ENCODE measurements at places on chromosomes 2 and 18.

- DNase-seq: no peak
Measured at GRCh38 chr2:189337656-189338055, 103.6 kb upstream of the WDR75 start.

DNA sequence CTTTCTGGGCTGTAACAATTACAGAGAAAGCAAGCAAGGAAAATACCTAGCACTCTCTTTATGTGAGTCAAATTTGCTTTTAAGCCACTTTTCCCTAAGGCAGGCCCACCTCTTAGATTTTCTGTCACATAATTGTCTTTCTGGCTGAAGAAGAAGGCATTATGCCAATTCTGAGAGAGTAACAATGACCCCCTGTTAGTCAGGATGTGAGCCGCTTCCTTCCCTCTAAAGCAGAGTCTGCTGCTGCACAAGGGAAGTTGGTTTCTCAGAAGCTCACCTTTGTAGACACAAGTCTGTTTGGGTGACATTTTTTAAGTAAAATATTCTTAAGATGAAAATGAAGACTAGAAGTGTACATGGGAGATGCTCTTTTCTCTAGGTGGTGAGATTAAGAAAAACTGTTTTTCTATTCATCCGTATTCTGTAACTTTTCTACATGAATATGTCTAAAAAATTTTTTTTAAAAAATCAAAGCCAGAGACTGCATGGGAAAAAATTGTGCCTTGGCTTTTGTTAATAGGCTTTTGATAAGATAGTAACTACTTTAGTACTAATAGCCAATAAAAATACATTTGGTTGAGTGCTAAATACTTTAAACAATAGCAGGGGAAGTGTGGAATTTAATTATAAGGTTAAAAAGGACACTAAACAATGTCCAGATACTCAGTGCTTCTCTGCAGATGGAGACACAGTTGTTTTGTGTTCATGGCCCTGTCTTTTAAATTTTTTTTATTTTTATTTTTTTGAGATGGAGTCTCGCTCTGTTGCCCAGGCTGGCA lies 33.4 kb upstream of the VPS54 start:
- DNase-seq: no peak

DNA sequence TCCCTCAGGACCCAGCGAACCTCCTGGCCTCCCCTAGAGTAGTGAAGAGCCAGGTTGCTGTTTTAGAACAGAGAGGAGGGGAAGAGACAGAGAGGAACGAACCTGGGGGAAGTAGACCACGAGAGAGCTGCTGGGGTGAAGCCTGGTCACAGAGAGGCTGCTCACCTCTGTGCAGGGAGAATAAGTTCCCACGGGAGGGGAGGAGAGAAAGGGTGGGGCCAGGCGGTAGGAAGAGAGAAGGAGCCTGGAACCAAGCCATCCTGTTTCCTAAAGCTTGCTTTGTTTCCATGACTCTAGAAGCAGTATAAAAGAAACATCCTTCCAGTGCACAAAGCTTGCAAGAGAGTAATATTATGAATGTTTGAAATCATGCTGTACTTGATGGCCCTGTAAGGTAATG lies 147.9 kb downstream of the MYT1L start:
- no peak for DNase-seq

DNA sequence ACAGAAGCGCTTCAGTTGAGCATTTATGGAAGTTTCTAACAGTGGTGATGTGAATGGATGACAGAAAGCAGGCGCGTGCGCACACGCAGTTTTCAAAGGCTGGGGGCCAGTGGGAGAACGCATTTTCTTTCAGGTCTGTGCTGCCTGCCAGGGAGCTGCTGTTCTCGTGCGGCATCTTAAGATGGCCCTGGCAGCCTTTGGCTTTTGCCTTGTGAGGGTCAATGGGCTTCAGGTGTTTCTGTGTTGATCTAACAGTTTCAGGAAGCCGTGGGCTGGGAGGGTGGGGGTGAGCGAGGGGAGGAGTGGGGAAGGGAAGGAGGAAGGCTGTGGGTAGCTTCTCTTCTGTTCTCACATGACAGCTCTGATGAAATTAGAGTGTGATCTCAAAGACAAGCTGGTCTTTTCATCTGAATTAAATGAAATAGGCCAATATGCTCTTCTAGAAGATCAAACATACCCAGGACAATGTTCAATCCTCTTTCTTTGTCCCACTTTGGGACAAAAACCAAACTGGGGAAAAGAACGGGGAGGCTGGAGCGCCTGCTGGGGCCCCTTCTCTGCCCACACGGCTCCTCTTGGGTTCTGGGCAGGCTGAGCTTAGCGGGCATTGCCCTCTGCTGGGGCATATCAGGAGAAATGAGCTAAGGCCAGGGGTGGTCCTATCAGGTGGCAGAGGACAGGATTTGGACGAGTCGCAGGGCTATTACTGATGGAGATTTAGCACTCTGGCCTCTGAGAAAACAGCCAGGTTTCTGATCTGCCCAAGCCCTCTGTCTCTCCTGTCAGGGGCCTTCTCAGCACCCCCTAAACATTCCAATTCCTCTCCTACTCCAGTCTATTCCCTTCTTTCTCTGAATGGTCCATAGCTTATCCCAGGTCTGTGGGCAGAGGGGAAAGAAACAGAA lies 126.2 kb upstream of the LGALSL start:
- peak; percentile 77 for DNase-seq

DNA sequence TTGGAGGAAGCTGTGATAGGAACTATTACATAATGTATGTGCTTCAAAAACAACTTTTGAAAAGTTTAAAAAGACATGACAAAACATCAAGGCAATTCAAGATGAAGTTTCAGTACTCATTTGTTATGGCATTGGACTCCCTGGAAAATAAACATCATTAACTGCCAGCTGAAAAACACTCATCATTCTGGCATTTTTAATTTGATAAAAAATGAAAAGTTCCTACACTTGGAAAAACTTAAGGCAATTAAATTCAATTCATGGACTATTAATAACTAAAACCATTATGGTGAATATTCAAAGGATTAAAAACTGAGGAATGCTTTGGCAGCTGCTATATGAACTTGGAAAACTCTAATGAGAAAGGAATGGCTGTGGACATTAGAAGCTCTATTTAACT lies 8.5 kb downstream of the TYW5 start:
- no peak for DNase-seq

DNA sequence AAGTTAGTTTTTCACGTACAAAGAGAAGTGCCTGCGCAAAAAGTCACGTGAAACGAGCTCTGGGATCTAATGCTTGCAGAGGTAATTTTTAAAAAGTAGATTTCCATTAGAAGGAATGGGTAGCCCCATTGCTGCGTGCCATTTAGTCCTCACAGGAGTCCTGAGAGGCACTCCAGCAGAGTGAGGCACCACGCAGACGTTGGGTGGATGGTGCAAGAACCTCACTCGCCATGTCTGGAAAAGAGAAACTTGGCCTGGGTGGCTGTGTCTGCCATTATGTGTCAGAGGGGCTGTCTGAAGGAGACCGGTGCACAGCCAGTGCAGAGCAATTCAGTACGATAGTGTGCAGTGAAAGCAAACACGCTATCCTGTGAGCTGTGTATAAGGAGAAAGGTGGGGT lies 1.8 kb upstream of the HDAC4 start:
- DNase-seq: no peak

GRCh38 chr2:119263656-119264055 lies 40.0 kb downstream of the STEAP3 start:
- peak; percentile 30 for DNase-seq

GRCh38 chr2:25286025-25286400 lies 55.7 kb downstream of the DNMT3A start:
- DNase-seq: no peak

GRCh38 chr2:61995515-61995914 lies 90.0 kb downstream of the COMMD1 start:
- DNase-seq: no peak

GRCh38 chr2:199744724-199745123 lies 106.3 kb downstream of the FTCDNL1 start:
- no peak for DNase-seq

GRCh38 chr2:1581965-1582625 lies 162.2 kb downstream of the PXDN start:
- no peak for DNase-seq

DNA sequence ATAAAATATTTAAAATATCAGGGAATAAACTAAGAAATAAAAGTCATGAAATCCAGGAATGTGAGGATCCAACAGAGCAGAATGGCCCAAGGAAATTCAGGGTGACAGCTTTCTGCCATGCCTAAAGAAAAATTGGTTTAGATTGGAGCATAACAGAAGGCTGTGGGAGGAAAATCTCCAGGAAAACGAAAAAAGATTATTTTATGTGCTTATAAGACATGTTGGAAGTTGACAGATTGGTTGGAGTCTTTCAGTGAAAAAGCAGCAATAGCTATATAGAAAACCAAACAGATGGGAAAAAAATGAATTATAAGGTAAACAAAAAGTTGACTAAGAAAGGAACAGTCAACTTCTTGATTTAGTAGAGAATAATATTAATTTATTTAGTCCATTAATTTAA lies 203.9 kb downstream of the ZRANB3 start:
- DNase-seq: no peak

- no peak for DNase-seq
Measured at GRCh38 chr2:191152482-191153240, 1.9 kb upstream of the STAT4 start.

GRCh38 chr18:28666216-28666615 lies 489.3 kb upstream of the CDH2 start:
- no peak for DNase-seq

DNA sequence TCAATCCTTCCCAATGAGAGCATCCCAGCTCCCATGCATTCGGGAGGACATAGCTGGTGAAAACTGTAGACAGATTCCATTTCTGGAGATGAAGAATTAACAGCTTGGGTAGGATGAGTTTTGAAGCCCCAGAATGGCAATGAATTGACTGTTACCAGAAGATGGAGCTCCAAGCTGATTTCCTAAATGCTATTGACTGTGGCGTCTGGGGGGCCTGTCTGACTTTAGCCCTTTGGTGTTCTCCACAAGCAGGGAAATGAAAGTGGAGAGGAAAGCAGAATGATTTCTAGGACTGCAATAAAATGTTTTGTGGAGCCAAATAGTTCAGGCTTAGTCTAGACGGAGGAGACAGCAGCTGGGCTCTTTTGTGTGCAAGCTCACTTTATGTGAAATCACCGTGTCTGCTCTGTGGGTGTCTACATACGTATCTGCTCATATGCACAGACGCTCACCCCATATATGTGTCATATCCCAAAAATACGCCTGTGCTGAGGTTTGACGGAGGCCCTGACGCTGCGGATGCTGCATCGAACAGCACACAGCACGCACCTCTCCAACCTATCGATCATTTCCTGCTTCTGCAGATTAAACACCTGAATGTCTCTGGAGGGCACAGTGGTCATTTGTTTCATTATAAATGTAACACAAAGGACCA lies 166.4 kb upstream of the PXDN start:
- peak; percentile 79 for DNase-seq

DNA sequence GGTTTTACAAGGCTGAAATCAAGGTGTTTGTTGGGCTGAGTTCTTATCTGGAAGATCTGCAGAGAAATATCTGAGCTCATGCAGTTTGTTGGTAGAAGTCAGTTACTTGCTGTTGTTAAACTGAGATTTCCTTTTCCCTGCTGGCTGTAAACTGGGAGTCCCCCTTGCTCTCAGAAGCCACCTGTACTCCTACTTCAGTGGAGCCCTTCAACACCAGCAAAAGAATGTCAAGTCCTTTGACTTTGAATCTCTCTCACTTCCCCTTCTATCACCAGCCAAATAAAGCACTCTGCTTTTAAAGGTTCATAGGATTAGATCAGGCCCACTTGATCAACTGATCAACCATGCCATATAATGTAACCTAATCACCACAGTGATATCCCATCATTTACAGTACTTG lies 252.2 kb upstream of the CDH7 start:
- no peak for DNase-seq

DNA sequence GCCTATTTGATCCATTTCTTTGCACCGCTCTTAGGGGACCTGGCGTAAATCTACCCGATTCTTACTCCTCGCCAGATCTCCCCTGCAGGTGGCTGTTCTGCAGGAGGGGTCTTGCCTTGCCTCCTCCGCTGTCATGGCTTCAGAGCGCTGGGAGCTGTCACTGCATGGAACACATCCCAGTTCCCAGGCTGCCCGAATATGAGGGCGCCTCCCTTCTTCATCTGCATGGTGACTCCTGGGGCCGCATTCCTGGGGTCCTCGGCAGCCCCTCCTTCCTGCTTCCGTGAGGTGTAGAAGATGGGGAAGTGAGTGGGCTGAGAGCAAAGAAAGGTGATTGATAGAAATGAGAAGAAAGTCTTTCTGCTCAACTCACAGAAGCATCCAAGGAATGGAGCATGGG lies 27.3 kb upstream of the COPS8 start:
- DNase-seq: no peak

DNA sequence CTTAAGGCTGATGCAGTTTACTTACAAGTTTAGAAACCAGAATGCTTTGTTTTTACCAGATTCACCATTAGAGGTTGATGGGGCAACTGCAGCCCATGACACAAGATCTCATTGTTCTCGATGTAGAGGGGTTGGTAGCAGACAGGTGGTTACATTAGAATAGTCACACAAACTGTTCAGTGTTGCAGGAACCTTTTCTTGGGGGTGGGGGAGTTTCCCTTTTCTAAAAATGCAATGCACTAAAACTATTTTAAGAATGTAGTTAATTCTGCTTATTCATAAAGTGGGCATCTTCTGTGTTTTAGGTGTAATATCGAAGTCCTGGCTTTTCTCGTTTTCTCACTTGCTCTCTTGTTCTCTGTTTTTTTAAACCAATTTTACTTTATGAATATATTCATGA lies 99.4 kb upstream of the IL1R2 start:
- DNase-seq: no peak

DNA sequence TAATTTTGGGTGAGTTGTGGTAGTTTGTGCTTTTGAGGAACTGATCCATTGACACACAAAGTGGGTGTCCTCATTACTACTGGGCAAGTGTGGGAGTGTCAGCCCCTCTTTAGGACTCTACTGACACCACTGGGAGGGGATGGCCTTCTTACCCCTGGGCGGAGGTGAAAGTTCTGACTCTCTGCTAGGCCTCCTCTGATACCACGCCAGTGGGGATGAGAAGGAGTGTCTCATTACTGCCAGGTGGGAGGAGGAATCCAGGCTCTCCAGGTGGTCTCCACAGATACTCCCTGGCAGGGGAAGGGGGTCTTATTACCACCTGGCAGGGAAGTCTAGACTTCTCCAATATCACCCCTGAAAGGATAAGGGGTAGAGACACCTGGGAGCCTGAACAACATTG lies 9.1 kb downstream of the LCLAT1 start:
- no peak for DNase-seq

DNA sequence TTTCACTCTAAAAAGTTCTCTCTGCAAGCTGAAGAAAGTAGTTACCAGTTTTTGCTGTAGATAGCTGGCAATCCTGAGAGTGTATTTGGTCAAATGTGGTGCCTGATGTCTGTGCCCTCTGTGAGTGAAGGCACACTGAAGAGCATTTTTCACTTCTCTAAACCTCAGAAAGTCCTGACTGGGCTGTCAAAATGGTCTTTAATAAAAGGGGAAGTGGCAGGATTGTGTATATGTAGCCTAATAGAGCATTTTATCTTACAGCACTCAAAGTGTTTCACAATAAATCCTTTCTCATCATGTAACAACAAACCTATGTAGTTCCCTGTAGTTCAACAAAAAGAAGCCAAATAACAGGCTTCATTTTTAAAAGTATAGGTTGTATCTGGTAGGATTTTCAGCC lies 1552.3 kb upstream of the SLC39A10 start:
- no peak for DNase-seq
